ENCODE measurements at places on chromosomes 2 and 18. TPM values are rescaled to one million over a fixed set of nuclear protein-coding genes. Genes with fewer than 3 reads are reported as not detected.

GRCh38 chr2:109277406-109277805 lies 148.4 kb downstream of the SH3RF3 start:
- DNase-seq = no peak

DNA sequence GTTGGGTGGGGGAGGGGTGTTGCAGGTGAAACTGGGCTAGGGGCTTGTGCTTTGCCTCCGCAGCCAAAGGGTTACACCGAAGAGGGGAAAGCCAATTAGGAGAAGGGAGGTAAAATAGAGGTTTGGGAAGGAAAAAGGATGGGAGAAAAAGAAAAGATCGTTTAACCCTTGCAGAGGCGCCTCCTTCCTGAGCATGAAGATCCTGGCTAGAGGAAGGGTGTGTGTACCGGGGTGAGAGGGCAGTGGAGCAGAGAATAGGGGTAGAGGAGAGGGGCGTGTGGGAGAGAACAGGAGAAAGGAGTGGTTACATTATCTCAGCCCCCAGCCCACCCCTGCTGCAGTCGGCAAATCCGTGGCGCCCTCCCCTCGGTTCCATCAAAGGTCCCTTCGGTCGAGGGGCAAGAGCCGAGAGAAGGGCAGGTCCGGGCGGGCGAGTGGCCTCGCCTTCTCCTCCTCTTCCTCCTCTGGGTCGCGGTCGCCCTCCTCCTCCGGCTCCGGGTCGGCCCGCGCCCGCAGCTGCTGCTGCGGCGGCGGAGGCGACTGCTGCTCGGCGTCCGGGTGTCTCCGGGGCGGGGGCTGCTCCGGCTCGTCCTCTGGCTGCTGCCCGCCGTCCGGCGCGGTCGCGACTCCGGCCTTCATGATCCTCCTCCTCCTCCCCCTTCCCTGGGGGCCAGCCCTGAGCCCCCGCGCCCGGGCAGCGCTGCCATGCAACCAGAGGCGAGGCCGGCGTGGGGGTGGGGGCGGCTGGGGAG lies 1.1 kb downstream of the MARCHF4 start:
- no peak for DNase-seq

DNA sequence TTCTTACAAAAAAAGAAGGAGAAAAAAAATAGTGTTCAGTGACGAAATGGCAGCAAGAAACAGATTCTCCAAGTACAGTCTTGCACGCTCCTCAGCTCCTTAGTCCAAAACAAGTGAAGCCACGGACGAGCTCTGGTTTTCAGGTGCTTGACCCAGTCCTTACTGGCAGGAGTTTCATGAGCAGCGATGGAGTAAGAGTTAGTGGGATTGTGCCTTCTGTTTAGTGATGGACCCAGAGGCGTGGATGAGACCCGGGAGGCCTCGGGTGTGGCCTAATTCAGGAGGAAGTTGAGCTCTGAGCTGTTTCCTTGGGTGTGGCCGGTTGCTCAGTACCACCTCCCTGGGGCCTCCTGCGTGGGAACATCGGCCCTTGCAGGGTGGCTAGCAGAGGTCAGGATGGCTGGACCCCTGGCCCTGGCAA lies 52.0 kb downstream of the KIF5C start:
- DNase-seq = no peak

DNA sequence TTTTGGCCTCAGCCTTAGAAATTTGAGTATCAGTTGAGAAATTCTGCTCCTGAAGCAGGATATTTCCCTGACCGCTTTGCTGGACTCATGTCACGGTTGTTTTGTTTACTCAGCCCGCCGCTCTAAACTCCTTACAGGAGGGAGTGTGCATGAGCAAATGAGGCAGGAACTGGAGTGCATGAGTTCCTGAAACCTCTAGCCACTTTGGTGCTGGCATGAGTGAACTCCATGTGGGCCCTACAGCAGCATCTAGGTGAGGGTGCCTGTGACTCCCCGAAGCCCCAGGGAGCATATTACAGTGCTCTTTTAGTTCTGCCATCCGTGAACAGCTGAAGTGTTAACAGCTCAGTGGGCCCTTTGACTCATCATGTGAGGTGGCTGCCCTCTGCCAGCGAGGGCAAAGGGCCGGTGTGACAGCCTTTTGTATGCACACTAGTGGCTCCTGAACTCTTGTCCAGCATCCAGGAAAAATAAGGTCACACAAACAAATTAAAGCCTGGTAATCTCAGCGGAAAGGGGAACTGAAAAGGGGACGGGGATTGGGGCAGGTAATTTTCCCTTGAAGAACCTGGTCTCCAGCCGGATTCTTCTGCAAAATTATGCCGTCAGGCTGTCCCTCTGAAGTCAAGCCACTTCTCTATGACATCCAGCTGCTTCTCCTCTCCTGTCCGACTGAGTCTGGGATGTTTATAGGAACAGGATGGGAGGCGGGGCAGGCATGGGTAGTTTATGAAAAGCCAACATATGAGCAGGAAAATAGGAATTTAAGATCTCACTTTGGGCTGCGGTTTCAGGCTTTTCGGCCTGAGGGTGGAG lies 1668.7 kb downstream of the SUCLG1 start:
- DNase-seq = no peak

DNA sequence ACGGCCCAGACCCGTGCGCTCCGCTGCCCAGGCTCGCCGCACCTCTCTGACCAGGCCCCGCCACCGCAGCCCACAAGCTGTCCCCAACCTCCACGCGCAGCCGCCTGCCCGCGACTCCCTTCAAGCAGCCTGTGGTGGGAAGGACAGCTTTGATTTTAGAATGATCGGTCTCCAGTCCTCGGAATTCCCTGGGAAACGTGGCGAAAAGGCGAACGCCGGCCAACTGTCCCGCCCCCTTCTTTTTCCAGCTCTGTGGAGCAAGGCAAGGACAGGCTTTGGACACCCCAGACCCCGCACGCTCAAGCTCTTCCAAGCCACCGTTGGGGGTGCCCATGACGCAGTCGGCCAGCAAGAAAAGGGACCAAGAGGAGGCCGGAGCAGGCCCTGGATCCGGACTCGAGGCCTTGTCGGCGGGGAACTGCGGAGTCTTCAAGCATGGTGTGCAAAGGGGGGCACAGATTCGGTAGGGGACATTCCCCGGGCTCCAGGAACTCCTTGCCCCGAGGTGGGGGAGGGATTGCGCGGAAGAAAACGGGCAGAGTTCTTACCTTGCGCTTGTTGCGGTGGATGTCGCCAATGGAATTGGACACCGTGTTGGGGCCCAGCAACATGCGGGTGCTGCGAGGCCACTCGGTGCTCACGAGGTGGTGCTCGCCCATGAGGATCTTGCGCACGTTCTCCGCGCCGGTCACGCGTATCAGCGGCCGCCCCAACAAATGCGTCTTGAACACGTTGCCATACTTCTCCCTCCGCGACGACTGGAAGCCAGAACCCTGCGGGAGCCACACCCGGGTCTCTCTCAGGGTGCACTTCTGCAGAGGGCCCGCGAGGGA lies 4.0 kb downstream of the CYP26B1 start:
- DNase-seq = no peak

GRCh38 chr2:183752571-183752970 lies 628.3 kb downstream of the NUP35 start:
- no peak for DNase-seq

DNA sequence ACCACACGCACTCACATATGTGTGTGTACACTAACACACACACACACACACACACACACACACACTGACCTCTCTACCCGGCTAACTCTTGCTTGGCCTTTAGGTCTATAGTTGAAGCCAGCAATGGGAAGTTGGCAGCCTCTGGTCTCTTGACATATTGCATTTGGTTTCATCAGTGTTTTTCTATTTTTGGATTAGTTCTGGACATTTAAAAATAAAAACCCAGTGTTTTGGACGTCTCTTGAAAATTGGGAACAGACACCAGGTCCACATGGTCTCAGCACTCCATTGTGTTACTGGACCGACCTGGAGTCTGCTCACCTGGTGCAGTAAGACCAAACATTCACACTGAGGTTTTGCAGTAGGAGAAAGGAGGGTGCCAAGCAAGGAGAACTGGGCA lies 50.4 kb upstream of the AFF3 start:
- DNase-seq = no peak

- no peak for DNase-seq
These were observed 54.4 kb downstream of the RPL37A start for GRCh38 chr2:216553093-216553478.

Gene C2orf78
- not detected for polyA plus RNA-seq

Gene SYT4
- not detected for polyA plus RNA-seq

Gene MYO5B
- 1.6 TPM for polyA plus RNA-seq

Gene ERLEC1
- 40.4 TPM for polyA plus RNA-seq

Gene SPATA3
- polyA plus RNA-seq = not detected

Gene CHRND
- 180 TPM for polyA plus RNA-seq

Gene HRH4
- 0.08 TPM for polyA plus RNA-seq
